ENCODE measurements at places on chromosomes 1 and 21.

DNA sequence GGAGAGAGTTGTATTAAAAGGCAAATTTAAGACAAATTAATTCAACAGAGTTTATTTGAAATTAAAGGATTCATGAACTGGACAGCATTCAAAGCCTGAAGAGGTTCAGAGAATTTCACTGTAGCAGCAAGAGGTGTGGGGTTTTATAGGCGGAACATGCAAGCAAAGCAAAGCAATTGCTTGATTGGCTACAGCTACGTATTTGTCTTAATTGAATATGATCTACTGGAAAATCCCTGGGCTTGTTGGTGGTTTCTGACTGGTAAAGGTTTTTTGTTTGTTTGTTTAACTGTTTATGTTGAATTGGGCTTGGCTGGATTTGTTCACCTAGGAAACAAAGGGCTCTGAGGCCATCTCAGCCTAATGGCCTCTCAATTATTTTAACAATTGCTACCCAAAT lies 61.5 kb downstream of the KCNK1 start:
- no peak for DNase-seq

- DNase-seq, result no peak
Observed at GRCh38 chr1:150563340-150564038, 14.3 kb downstream of the ADAMTSL4 start.

DNA sequence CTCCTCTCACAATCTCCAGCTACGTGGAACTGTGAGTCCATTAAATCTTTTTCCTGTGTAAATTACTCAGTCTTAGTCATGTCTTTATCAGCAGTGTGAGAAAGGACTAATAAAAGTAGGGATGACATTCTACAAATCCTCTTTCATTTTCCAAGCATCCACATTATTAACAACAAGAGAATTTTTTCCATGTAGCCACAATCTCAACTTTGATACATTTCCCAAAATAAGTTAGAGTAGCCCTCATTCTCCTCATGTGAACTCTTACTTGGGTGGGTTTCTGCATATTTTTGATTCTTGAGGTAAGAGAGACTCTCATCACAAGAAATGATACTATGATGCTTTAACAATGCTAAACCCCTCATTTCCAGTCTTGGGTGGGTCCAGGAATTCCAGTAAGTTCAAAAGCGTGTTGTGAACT lies 52.8 kb downstream of the TNFSF18 start:
- DNase-seq, result no peak

DNA sequence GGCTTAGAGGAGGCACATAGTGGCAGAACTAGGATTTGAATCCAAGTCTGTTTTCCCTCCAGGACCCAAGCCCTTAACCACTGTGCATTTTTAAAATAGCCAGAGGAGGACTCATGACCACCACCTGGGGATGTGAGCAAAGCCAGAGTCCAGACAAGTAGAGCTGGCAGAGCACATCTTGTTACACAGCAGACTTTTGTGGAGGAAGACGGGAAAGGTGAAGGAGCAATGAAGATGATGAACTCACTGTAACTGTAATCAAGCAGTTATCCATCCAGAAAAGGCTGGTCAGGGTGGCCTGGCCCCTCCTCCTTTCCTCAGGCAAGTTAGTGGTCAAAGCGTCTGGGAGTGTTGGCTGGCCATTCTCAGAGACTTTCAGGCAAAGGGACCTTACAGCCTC lies 50.9 kb downstream of the SLC44A3 start:
- DNase-seq, result no peak

GRCh38 chr1:13757693-13758092 lies 57.7 kb downstream of the PRDM2 start:
- no peak for DNase-seq

DNA sequence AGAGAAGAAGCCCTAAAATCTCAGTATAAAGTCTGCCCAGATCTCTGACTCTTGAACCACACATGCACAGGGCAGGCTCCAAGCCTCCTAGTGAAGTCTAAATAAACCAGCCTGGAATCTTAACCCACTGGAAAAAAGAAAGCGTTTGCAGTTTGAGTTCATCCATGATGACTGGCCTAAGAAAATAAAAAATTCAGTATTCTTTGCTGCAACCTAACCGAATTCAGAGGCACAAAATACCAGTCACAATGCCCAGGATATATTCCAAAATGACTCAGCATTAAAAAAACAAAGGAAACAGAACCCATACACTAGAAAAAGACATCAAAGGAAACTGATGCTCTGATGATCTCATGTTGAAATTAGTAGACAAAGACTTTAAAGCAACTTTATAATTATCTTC lies 269.2 kb downstream of the SDCCAG8 start:
- no peak for DNase-seq

DNA sequence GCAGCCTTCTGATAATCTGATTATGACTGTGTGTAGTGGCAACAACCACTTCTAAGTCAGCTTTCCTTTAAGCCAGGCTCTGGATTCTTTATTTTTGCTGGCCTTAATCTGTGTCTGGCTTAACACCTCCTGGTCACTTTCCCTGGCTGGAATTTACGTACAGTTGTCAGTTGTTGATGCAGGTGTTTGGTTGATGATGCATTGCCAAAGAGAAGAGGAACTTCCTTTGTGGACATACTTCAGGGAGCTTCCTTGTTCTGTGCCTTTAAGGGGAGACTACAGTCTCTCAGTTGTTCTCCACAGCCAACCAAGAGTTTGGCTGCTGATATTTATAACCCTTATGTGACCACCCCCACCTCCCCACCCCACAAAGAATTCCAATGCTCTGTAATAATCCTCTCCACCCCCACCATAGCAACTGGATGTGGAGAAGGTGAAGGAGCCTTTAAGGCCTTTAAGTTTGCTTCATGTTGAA lies 96.0 kb upstream of the BMP8A start:
- no peak for DNase-seq

DNA sequence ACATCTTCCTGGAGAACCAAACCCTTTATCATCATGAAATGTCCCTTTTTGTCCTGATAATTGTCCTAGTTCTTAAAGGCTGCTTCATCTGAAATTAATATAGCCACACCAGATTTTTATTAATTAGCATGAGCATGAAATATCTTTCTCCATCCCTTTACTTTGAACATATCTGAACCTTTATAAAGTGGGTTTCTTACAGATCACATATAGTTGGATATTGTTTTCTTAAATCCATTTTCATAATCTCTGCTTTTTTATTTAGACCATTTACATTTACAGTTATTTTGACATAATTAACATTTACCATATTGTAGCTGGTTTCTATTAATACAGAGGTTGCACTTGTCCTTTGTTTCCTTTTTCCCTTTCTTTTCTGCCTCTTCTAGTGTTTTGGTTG lies 17.2 kb downstream of the SHCBP1L start:
- DNase-seq, result no peak

- no peak for DNase-seq
Observed at GRCh38 chr1:229033480-229033879, 237.4 kb upstream of the RAB4A start.

GRCh38 chr21:21297211-21297610 lies 299.0 kb downstream of the NCAM2 start:
- DNase-seq, result no peak

DNA sequence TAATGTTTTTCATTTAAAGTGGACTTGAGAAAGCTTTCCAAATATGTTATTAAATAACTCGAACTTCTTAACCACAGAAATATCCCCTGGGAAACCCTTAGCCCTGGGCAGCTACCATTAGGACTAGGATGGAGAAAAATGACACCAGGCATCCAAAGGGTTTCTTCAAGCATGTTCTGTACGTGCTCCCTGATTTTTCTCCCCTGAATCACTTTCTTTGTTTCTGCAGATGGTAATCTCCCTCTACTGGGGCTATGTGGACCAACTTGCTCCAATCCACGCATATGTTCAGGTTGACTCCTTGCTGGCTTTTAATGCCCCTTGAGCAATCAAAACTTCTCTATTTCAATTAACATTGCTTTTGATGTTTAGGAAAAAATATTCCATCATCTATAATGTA lies 312.7 kb upstream of the C1orf87 start:
- no peak for DNase-seq

DNA sequence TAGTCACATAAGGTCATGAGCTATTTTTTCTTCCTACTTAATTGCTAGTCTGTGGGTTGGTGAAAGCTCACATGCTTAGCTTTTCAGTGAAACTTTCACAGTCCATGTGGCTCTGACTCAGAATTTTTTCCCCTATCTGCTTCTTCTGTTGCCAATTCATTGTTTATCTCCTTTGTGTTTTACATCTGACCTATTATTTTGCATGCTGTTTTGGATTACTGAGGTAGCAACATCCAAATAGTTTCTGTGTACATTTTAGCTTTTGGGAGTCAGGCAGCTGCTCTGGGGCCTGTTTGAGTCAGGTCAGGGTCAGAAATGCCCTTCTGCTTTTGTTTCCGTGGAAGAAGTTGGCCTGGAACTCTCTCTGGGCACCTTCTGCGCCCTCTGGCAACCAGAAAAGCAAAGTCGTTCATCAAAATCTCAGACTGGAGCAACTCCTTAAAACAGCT lies 40.0 kb downstream of the ROR1 start:
- DNase-seq, result no peak

DNA sequence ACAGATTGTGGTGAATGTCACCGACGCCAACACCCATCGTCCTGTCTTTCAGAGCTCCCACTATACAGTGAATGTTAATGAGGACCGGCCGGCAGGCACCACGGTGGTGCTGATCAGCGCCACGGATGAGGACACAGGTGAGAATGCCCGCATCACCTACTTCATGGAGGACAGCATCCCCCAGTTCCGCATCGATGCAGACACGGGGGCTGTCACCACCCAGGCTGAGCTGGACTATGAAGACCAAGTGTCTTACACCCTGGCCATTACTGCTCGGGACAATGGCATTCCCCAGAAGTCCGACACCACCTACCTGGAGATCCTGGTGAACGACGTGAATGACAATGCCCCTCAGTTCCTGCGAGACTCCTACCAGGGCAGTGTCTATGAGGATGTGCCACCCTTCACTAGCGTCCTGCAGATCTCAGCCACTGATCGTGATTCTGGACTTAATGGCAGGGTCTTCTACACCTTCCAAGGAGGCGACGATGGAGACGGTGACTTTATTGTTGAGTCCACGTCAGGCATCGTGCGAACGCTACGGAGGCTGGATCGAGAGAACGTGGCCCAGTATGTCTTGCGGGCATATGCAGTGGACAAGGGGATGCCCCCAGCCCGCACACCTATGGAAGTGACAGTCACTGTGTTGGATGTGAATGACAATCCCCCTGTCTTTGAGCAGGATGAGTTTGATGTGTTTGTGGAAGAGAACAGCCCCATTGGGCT lies 3.0 kb downstream of the CELSR2 start:
- no peak for DNase-seq

DNA sequence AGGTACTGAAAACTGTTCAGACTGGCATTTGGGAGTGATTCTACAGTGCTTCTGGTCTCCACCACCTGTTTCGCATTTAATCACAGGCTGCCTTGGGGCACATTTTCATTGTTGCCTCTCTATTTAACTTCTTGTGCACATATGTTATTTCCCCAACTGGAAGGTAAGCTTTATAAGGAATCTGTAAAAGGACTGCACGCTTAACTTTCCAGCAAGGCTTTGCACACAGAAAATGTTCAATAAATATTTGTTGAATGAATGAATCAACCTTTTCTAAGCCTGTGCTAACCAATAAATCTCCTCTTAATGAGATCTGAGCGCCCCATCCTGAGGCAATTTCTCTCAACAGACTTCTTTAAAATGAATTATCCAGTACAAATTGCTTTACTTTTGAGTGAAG lies 84.3 kb upstream of the ARHGAP29 start:
- DNase-seq, result no peak

- DNase-seq, result no peak
Observed at GRCh38 chr21:19246018-19246417, 842.4 kb upstream of the TMPRSS15 start.

DNA sequence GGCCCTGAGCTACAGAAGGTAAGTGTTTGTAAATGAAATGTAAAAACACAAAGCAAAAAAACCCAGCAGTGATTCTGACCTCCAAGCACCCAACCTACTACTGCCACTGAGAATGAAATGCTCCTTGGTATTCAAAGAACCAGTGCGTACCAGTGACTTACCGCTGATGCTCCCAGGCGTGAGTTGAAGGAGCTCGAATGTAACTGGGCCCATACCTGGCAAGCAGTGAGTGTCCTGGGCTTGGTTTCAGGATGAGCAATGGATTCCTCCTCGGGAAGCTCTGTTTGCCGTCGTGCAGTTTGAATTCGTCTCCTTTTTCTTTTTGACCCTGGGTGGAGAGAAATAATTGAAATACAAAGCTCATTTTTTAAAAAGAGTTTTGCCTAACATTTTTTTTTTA lies 121.9 kb downstream of the ATG4C start:
- DNase-seq, result no peak

All from stimulated activated CD4-positive, alpha-beta T cell treated with anti-CD3 and anti-CD28 coated beads, Interleukin-2, amount 100 ng/mL, for 48 hours (primary cell).